ENCODE measurements at places on chromosomes 1 and 21. TPM values are rescaled to one million over a fixed set of nuclear protein-coding genes. Genes with fewer than 3 reads are reported as not detected.

Gene SGIP1
- total RNA-seq: 22.4 TPM

Gene TMEM79
- total RNA-seq: 1.3 TPM

Gene TMCC2
- 2.3 TPM for total RNA-seq

Gene ZNF436
- 26.8 TPM for total RNA-seq

Gene KRTAP10-1
- total RNA-seq: not detected

Gene C1QB
- total RNA-seq: not detected

Gene CNR2
- not detected for total RNA-seq

Gene RNF115
- 10.1 TPM for total RNA-seq

Gene KRTAP6-3
- not detected for total RNA-seq

Gene AMY2A
- not detected for total RNA-seq

Gene CLCNKA
- total RNA-seq: not detected

Gene LAD1
- total RNA-seq: under 0.01 TPM

Gene TAL1
- total RNA-seq: 0.19 TPM

Gene CFHR1
- 0.19 TPM for total RNA-seq

Gene NPHS2
- total RNA-seq: not detected

Gene ABCA4
- total RNA-seq: 2.5 TPM

Gene TIE1
- total RNA-seq: 6.3 TPM

Gene FALEC
- not detected for total RNA-seq

Gene DENND2C
- total RNA-seq: 3.7 TPM

Gene OR6N1
- not detected for total RNA-seq

Gene MUL1
- 22.6 TPM for total RNA-seq

Gene MRTO4
- 21.7 TPM for total RNA-seq

Gene GPR61
- total RNA-seq: not detected

Gene LRRC71
- 0.56 TPM for total RNA-seq

Gene MYOG
- total RNA-seq: not detected

Gene IL20
- total RNA-seq: not detected

Data from regular cardiac myocyte (primary cell).